ENCODE measurements at places on chromosomes 5 and 9. TPM values are rescaled to one million over a fixed set of nuclear protein-coding genes. Genes with fewer than 3 reads are reported as not detected.
A peak's percentile ranks its signal among the peaks of the same experiment; 100 is the strongest.

DNA sequence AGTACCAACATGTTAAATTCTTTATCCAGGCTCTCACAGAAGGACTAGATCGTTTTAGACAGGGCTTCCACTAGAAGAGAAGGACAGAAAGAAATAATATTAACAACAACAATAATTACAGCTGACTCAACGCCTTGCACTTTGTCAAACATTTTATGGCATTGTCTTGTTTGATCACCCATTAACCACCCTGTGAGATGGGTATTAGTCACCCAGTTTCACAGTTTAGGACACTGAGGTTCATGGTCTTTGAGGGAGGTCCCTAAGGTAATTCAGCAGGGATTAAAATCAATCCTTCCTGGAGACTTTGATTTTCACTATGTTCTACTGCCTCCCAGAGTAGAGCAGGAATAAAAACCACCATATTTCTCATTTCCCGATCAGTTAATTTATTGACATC, 51.4 kb upstream of the BNC2 start:
- no peak for DNase-seq

DNA sequence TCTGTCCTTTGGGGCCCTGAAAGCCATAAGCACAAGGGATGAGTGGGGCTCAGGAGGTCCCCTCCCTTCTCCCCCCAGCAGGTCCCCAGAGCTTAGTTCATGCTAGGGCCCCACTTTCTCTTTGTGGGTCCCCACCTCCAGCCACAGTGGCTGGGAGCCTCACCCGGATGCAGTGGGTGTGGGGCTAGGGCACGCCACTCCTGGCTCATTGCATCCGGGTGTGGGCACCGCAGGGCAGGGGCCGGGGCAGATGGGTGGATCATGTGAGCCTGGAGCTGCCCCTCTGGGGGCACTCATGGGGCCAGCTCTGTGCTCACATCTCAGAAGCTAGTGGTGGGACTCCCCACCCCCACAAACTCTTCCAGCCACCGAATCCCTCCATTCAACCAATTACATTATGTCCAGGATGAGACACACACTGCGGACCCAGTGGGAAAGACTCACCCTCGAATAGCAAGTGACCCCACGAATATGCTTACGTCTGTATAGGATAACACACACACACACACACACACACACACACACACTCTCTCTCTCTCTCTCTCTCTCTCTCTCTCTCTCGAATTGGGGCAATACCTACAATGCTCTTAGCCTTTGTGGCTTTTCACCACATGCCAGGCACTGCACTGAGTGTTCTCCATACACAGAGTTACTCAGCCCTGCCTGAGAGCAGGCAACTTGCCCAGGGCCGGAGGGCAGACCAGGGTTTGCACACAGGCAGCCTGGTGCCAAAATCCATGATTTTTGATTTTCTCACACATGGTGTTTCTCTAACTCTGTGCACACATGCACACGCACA, 16.8 kb upstream of the PHYKPL start:
- DNase-seq, result no peak

DNA sequence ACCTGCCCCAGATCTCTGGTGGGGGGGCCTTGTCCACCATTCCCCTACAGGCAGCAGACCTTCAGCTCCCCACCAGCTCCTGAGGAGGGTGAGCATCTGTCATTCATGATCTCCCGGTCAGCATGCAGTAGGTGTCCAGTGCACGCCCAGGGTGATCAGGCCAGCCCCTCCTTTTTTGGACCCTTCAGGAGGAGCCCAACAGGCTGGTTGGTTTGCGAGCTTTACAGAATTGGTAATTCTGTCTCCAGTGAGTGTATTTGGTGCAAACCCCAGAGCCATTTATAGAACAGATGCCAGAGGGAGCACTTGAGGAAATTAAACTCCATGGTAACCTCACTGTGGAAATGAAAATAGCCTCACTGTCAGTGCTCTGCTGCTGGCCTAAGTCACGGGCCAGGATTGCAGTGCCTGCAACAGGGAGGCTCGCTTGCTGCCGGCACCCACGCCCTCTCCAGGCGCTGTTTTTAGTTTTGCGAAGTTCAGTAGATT, 23.4 kb downstream of the WNK2 start:
- DNase-seq, result no peak

GRCh38 chr9:134538856-134539566, 102.6 kb upstream of the COL5A1 start:
- DNase-seq, result no peak

- DNase-seq, result no peak
Observed at GRCh38 chr9:114344188-114344566, 14.5 kb downstream of the ORM2 start.

GRCh38 chr5:54344653-54345052, 34.3 kb upstream of the ARL15 start:
- no peak for DNase-seq

- peak; percentile 42 for DNase-seq
Observed at GRCh38 chr9:69395718-69396117, 70.7 kb downstream of the ENTREP1 start.

GRCh38 chr9:114580609-114581193, 6.9 kb upstream of the ATP6V1G1 start:
- no peak for DNase-seq

DNA sequence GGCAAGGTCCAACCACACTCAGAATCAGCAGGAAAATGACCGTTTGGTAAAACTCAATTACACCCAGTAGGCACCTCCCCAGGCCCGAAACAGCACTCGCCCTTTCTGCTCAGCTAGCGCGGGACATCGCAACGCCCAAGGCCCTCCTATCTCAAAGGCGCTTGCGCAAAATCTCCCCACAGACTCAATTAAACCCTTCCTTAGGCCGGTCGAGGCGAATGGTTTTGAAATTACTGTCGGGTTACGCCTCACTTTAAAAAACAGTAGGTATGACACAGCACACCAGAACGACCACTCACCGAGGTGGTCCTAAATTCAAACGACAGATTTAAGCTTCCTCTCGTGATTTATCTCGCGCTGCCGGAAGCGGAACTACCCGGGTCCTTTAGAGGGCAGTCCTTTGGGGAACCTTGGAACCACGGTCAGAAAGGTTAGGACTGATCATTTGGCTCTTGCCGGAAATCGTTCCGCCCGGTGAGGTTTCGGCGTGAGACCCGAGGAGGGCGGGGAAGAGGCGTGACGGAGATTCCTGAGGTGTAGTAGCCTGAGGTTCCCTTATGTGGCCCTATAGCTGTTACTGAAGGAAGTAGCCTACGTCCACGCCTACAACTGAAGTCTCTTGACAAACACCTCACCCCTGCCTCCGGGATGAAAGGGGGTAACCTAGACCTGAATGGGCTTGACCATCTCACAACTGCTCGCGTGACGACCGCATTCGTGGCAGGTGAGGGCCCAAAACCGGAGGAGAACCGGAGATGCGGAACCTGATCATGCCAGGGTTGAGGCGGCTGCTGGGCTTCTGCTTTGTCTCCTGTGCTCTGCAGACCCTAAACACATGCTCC, at the start of the genes GIN1 and PPIP5K2:
Gene GIN1, minus strand, starts transcription at position 374 of the 842 bp plus-strand sequence. CDS start 11,431 bp downstream, outside the sequence.
Gene PPIP5K2, plus strand, starts transcription at position 537 of the 842 bp plus-strand sequence. CDS start 9,289 bp downstream, outside the sequence.
- peak; percentile 94 for DNase-seq

DNA sequence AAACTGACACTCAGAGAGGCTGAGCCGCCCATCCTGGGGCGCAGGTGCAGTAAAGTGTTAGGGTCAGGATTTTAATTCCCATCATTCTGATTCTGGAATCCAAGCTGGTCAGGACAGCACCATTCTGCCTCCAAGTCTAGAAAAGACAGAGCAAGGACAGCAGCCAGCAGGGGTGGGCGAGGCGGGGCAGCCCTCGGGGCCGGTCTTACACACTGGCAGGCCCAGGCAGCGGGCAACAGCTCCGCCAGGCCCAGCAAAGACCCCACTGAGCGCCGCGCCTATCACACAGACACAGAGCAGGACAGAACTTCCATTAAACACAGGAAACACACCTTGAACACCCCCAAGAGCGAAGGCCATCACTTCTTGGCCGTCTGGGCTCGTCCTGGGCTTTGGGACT, 66.5 kb upstream of the RXRA start:
- DNase-seq, result no peak

DNA sequence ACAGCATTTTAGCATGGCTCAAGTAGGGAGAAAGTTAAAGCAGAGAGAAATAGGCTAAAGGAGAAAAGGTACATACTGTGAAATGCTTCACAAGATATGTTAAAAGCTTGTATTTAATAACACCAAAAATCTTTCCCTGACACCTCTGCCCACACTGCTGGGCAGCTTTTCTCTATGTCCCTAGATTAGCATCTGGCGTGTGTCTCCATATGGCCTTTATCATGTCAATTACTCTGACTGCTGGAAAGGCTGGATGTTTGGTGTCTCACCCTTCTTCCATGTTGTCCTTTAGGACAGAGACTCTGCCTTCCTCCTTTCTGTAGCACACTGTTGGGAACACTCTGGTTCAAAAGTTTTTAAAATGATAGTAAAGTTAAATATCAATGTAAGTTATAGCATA, 122.5 kb downstream of the OXCT1 start:
- no peak for DNase-seq

DNA sequence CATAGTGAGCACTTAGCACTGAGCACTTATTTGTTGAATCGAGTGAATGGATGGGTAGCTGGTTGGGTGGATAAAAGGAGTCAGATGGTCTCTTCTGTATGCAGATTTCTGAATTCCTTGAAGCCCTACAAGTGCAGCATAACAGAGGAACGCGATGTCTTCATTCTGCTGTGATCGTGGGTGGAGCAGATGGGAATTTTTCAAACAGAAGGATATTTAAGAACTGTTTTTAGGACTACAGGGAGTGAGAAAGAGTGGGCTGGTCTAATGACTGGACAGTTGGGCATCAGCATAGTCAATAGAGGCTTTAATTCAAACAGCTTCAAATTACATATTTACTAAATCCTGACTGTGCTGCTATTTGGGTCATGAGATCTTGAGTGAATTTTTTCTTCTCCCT, 253.2 kb downstream of the CEMIP2 start:
- DNase-seq, result no peak

DNA sequence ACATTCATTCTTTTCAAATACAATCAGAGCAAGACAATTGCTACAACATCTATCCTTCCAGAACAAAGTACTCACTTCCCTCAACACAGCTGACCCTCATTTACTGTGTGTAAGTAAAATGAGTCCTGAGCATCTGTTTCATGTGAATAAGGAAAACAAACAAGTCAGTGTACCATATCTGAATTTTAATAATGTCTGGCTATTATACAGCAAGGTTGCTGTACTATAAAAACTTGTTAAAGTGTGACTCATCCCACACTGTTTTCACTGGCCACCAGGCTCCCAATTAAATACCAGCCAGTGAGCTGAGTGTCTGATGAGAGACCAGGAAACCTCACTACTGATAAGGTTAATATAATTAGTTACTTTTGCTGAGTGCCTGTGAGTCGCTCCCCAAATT, 339.8 kb downstream of the AGTPBP1 start:
- DNase-seq, result no peak

DNA sequence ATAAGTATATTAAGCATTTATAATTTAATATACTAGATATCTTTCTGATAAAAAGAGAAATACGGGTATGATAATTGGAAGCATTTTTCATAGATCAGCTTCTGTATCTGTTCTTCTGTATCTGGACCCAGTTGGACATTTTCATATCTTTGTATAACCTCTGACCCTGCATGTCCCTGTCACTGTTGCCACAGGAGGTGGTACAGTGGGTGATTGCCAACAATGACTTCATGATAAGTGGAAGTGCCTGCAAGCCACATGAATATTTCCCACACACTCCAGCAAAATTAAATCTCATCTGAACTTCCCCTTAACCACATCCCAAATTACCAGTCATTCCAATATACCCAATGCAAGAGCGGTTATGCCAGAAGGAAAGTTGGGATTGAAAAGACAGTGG, 376.4 kb downstream of the ARRDC3 start:
- DNase-seq, result no peak

DNA sequence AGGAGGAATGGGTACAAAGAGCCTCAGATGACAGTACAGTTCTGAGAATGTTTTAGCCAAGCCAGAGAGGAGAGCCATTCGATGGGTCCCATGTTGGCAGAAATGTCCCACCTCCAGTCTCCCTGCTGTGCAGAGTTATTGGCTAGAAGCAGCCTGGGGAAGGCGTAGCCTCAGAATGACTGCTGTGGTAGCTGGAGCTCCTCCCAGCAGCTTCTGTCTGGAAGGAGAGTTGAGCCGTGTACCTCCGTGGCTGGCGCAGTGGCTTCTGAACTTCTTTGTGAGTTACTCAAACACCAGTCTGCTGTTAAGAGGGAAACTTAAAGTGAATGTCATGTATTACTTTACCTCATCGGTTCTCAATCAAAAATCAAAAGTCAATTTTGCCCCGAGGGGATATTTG, 193.3 kb upstream of the SNX2 start:
- DNase-seq, result no peak

DNA sequence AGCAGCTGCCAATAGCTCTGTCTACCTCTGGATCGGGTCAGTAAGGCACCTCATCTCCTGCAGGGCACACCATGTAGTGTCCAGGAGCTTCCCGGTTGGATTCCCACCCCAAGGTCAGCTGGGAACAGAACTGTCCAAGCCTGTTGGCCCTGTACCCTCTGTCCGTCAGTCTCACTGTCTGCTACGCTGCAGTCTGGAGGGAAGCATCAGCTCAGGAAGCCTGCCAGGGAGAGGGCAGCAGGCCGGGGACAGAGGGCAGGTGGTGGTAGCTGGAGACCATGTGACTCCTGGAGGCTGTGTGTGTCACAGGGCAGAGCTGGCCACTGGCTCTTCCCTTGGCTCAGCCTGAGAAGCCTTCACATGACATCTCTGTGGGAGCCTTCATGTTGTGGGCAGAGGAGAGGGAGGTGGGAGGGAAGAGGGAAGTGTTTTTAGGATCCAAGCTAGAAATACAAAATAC, 134.5 kb downstream of the SEC61B start:
- DNase-seq, result no peak

DNA sequence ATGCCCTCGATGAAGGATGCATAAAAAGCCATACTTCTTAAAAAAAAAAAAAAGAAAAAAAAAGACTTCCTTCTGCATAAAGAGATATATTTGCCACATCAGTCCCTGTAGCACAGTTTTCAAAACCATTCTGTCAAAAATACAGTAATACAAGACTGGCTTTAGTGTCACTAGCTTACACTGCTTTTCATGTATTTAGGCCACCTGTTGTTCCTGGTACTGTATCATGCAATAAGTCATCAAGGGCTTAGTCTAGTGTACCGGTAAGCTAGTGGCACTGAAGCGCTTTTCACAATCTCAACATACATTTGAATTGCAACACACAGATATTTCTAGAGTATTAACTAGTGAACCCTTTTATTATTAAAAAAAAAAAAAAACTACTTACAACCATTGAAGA, 231.2 kb downstream of the NFIB start:
- no peak for DNase-seq

DNA sequence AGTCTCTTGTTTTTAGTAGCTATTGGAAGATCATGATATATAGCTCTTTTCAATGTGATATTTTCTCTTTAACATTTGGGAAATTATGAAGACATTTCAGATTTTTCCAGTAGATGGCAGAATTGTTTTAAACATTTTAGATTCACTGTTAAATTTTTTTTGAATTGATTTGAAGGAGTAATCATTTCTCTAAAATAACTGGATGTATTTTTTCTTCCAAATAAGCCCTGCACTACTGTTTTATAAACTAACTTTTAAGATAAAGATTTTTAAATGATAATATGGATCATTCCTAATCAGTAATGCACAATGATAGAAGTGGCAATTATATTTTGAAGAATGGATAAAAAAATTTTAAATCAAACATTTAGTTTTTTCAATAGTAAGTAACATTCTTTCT, 14.2 kb downstream of the NDUFAF2 start:
- no peak for DNase-seq

- no peak for DNase-seq
Observed at GRCh38 chr5:137016783-137017324, 482.3 kb downstream of the SPOCK1 start.

Gene NAIP
- 11.3 TPM for total RNA-seq

Gene IRX4
- total RNA-seq, result 0.77 TPM

Gene RIC1
- 21.6 TPM for total RNA-seq

Gene KLF4
- not detected for total RNA-seq

Gene SLIT3
- 12.6 TPM for total RNA-seq

Gene TTC23L
- total RNA-seq, result 2.3 TPM

Gene GOLPH3
- total RNA-seq, result 61.7 TPM

Data from neural crest cell (in vitro differentiated cells).